ENCODE measurements at places on chromosomes 16 and 17.

- DNase-seq: peak; percentile 70
Measured at GRCh38 chr17:37490638-37491614, 1.2 kb downstream of the DUSP14 start.

GRCh38 chr17:58764373-58764772 is 8.7 kb downstream of the PPM1E start:
- no peak for DNase-seq

GRCh38 chr16:24829153-24829552 is 16.6 kb upstream of the SLC5A11 start:
- no peak for DNase-seq

DNA sequence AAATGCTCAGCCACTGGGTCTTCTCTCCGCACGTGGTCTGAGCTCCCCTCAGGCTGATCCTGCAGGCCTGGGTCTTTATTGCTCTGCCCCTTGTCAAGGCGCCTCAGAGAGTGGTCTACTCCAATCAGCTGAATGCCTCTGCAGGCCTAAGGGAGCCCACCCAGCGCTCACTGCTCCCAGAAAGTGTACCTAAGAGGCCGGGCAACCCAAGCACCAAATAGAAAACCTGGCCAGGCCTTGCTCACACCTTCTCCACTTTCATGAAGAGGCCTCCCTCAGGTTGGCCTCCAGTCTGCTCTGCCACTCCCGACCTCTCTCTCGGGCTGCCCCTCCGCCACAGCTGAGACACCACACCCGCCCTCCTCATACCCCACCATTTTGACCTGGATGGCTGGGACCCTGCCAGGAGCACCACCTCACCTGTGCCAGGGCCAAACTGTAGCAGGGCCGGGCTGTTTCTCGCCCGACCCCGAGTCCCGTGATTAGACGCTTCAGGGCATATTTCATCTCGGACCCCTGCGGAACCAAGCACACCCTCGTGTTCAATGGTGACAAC is 665 bp downstream of the MYBBP1A start:
- no peak for DNase-seq

DNA sequence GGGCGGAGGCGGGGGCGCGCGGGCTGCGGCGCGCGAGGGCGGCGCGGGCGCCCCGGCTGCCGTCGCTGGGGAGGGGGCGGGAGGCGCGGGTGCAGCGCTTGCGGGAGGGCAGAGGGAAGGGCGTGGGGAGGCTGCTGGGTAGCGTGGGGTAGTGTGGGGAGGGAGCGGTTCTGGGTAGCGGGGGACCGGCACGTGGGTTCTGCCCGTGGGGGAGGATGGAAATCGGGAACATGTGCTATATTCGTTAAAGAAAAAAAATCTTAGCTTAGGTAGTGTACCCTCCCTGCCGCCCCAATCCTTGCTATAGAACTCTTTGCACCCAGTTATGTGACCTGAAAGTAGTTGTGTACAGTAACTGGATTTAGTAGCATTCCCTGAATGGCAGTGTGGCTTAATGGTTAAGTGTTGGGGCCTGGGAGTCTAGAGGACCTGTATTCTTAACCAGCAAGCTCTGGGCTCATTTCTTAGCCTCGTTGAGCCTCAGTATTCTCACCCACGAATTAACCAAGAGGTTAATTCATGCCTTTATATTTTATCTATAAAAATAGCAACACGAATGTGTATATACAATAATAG is 646 bp downstream of the RABEP1 start:
- DNase-seq: no peak

- no peak for DNase-seq
Measured at GRCh38 chr17:80781807-80782277, 209.8 kb upstream of the CHMP6 start.

GRCh38 chr16:55853114-55853513 is 20.2 kb upstream of the CES1 start:
- no peak for DNase-seq

GRCh38 chr17:73697872-73698271 is 53.6 kb upstream of the SDK2 start:
- DNase-seq: no peak

- DNase-seq: no peak
Measured at GRCh38 chr17:75840799-75841164, 3.4 kb downstream of the UNC13D start.

- no peak for DNase-seq
Measured at GRCh38 chr17:44981221-44981968, 13.3 kb upstream of the C1QL1 start.

- DNase-seq: no peak
Measured at GRCh38 chr17:68489919-68490318, 22.3 kb upstream of the PRKAR1A start.

GRCh38 chr16:88888461-88889387 is 22.3 kb upstream of the PABPN1L start:
- DNase-seq: no peak

DNA sequence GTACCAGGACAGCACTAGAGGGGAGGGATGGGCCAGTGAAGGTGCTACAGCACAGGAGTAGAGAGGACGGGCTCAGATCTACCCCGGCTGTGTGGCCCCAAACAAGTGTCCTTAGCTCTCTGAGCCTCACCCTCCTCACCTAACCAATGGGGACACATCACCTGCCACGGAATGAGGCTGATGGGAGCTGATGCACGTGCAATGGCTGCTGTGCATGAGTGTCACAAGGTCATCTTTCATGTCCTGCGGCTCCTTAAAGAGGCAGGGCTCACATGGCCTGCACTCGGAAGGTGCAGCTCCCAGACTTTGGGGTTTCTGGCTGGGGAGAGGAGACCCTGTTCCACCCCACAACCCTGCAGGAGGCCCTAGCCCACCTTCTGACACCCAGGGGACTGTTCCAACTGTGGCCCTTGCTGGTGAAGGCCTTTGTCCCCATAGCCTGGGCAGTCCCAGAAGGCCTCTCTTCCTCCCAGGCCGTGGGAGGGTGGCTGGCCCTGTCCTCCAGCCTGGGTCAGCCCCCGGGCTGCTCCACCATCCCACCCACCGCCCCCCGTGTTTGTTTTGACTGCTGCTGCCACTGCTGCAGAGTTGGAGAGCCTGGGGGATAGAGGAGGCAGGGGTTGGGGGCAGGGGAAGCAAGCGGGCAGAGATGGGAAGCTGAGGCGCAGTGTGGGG is 10.5 kb downstream of the HAP1 start:
- DNase-seq: no peak

DNA sequence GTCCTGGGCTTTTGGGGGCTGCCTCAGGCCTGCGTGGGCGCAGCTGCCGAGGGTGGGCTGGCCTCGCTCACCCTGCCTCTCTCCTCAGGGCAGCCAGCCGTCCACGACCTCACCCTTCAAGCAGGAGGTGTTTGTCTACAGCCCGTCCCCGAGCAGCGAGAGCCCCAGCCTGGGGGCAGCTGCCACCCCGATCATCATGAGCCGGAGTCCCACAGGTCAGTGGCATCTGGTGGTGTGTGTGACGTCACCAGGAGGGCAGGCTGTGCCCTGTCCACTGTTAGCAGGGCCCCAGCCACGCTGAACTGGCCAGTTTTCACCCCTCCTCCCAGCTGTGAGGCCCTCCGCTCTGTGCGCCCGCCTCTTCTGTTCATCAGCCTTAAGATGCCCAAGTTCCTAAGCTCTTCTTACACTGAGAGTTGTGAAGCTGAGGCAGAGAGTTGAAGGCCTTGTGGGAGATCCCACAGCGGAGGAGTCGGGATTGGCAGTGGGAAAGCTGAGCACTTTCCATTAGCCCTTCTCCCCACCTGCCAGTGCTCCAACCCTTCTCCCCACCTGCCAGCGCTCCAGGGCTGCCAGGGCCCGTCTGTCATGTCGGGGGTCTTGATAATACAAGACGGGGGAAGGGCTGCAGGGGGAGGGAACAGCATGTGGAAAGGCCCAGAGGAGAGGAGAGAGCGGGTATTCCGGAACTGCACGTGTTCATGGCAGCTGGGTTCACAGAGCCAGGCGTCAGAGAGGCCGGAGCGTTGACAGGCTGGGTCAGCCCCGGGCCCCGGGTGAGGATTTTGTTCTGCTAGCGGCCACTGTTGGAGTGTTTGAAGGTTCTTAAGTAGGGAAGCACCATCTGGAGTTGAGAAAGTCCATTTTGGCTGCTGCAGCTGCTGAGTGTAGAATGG is 36.3 kb downstream of the OR1D5 start:
- peak; percentile 23 for DNase-seq

DNA sequence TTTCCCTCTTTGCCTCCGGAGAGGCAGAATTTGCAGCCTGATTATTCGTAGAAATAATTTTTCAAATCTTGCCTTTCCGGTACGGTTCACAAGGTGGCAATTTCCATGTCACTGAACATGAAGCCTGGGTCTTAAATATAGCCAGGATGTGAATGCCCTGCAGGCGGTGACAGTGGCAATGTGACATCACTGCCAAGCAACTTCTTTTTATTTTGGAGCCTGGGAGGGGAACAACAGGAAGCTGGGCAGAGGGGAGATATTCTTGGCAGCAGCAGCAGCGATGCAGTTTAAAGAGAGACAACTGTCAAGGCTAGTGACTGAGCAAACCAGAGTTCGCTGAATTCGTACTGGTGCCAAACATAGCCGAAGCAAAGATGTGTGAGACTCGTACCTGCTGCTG is 171.1 kb downstream of the SNX29 start:
- DNase-seq: peak; percentile 18

Measured in neural progenitor cell (in vitro differentiated cells).